ENCODE measurements at places on chromosomes 1 and 21.

DNA sequence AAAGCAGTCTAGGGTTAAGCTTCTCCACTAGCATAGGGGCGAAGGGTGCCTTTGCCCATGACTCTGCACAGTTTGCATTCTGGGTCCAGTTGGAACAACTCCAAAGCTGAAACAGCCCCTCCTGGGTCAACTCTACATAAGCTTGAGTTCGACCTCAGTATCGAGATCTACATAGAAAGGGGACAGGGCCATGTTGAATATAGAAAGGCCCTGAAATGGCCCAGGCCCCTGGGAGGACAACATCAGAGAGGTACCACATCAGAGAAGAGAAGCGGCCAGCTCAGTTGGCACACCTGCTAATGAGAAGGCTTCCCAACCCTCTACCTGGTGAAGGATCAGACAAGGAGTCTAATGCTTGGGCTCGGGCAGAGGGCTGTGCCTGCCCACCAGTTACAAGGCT is 1.6 kb downstream of the DENND2D start:
- DNase-seq, result no peak

DNA sequence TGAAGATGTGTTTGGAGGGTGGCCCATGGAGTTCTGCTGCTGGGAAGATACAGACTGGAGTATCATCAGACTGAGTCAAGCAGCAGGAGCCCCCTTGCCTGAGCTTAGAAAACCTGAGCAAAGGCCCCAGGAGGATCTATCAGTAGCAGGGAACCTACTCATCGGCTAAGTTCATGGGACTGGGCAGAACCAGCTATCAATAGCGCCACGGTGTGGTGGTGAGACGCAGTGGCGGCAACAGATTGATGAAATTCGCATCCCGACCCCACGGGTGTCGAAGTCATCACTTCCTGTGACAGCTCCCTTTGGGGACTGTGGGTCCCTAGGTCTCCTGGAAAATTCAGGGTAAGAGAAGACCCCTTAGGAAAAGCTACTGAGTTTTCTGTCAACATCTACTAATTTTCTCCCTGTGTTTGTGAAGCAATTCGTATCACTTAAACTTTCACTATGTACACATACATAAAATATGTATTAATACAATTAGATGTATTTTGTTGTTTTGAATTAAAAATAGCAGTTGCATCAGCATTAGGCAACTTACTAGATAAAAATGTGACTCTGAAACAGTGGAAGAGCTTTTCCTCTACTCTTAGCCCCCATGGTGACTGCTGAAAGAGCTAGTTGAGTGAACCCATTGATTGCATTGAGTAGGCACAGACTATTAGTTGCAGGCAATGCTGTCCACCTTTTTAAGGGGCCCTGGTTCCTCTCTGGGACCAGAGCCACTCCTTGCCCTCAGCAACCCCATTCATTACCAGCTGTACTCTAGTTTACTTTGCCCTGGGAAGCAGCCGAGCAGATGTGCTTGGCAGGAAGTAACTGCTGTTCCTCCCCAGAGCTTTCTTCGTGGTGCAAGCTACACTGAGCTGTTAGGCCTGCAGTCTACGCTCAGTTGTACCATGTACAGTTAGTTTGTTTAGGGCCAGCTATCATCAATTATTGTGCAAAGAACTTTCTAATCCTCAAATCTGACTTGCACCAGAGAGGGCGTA is 7.3 kb upstream of the CACNA1S start:
- peak; percentile 64 for DNase-seq

GRCh38 chr1:59342801-59343575 is 46.1 kb downstream of the FGGY start:
- no peak for DNase-seq

GRCh38 chr1:156898161-156898566 is 4.6 kb downstream of the PEAR1 start:
- peak; percentile 89 for DNase-seq

DNA sequence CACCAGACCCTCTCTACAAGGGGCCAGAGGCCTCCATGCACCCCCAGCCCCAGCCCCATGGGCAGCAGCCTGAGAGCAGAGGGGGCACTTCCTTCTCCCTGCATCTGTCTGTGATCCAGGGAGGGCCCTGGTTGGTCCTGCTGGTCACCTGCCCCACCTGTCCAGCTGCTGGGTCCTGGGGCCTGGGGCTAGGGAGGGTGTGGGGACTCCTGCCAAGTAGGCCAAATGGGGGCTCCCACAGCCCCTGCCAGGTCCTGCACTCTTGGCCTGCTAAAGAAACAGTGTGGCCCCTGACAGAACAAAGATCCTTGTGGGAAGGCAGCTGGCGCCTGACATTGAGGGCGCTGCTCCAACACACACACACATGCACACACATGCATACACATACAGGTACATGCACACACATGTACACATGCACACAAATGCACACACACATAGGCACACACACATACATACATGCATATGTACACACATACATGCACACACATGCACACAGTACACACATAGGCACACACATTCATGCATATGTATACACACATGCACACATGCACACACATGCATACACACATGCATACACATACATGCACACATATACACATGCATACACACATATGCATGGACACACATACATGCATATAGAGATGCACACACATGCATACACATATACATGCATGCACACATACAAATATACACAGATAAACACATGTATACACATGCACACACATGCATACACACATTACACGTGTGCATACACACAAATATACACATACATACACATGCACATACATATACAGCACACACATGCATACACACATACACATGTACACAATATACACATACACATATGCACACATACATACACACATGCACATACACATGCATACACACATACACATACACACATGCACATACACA is 49.9 kb downstream of the TRPM2 start:
- DNase-seq, result no peak

DNA sequence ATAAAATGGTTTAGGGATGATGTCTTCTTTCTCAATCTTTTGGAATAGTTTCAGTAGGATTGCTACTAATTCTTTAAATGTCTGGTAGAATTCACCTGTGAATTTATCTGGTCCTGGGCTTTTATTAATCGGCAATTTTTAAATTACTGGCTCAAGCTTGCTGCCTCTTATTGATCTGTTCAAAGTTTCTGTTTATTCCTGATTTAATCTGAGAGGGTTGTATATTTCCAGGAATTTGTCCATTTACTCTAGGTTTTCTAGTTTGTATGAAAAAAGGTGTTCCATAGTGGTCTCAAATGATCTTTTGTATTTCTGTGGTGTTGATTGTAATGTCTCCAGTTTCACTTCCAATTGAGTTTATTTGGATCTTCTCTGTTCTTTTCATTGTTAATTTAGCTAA is 617.8 kb downstream of the LTN1 start:
- DNase-seq, result no peak

DNA sequence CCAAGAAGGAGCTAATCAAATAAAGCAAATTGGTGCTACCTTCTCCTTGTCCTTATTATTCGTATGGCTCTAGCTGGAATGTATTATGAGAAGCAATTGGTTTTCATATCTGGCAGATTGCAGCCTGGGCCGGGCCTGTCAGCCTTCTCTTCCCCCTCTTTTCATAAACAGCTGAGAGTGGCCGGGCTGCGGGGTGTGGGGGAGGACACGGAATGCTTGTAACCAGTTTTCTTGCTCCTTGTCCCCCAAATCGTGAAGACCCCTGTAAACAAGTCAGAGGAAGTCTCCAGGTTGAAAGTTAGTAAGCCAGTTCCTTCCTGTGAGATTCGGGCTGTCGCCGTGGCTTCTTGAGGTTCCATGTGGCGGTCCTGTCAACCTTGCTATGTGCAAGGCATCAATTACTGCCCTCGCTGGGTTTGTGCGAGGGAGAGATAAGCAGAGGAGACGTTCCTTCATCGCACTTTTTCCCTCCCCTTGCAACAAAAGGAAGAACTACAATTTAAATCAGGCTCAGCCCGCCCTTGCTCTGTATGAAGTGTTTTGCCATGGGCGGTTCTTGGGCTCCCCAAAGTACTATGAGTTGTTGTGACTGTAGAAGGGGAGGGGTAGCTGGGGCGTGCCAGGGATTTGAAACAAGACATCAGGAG is 450.7 kb downstream of the CAMTA1 start:
- no peak for DNase-seq

GRCh38 chr1:58013237-58013636 is 533.3 kb downstream of the OMA1 start:
- DNase-seq, result no peak

- peak; percentile 74 for DNase-seq
These were observed 600 bp downstream of the CLK2 start for GRCh38 chr1:155272466-155273342.

DNA sequence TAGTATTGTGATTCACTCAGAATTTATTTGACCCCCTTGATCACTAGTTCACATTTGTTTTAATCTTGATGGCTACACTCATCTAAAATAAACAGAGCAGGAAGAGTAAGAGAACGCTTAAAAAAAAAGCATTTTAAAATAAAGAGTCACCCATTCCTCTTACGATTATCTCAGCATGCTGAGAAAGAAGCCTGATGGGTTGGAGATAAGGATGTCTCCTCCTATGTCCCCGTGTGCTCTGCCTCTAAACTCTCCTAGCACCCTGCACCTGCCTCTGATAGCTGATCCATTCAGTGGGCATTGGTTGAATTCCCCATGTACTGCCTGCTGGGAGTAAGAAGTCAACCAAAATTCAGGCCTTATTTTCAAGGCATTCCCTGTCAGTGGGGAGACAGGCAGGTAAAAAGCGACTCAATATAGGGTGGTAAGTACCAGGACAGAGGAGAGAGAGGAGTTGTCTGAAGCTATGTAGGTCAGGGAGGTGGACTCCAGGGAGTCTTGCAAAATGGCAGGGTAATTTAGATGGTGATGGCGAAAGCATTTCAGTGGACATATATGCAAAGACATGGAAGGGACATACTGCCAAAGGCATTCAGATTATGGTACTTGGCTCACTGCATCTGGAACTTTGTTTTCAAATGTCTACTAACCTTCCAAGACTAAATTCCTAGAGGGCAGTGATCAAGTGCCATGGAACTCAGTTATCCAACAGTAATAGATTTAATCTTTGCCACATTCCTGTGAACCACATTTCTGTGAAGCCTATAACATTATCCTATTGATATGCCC is 18.4 kb downstream of the ELAVL4 start:
- no peak for DNase-seq

DNA sequence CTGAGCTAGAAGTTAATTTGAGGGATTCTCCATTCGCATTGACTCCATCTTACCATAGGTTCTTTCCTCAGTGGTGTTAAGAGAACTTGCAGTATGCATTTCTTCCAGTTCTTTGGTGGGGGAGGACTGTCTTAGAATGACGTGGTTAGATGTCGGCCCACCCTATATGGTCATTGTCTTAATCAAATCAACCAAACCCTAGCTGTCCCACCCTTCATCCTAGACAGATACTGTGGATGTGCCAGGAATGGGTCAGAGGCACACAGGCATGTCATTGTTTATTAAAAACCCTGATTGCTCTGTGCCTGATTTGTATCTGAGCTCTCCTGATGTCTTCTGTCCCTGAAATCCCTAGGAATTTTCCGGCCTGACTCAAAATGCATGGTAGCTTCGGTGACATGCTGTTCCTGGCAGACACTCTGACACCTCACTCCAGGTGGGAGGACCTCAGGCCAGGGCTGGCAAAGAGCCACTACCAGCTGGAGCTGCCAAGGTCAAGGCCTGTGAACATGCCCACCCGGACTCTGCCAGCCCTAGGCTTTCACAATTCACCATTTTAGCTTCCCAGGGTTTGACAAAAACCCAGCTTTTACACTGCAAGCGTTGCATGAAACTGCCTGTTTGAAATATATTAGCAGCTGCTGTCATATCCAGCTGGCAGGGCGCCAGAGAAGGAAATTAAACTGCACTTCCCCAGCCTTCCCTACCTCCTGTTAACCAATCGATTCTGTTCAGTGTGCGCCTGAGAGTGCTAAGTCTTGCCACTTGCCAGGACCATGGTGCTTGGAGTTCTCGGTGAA is 134.0 kb downstream of the FAM78B start:
- no peak for DNase-seq

DNA sequence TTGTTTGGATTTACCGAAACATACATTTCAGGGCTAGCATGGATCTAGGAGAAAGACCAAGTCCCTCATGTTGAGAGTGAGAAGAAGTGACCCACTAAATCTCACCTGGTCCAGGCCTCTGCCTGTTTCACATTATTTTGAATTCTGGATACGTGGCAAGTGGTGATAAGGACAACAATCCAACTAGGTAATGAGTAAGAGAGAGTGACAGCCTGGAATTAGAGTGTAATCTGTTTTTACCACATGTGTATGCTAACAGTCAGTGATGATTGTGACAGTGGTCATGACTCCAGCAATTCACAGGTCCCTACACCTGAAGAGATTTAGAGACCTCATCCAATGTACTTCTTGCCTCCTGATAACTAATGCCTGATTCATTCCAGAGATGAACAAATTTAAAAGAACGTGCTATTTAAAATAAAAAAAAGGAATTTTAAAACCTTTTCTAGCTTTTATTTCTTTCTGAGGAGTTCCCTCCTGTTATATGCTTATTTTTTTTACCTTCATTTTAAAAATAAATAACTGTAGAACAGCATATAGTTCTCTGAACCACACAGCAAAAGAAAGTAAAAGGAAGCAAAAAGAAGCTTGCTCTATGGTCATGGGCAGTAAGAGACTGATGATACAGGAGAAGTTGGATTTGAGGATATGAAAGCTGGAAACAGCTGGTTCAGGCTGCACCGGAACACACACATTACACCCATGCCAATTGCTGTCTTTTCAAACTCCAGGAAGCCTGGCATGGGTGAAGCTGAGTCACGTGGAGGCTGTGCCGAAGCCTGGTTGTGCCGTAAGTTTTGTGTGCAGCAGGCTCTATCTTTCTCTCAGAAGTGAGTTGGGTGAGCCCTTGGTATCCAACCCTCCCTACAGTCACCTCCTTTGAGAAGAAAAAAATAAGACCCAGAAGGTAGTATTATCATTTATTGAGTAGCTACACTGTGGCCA is 14.7 kb downstream of the C1orf116 start:
- DNase-seq, result no peak

DNA sequence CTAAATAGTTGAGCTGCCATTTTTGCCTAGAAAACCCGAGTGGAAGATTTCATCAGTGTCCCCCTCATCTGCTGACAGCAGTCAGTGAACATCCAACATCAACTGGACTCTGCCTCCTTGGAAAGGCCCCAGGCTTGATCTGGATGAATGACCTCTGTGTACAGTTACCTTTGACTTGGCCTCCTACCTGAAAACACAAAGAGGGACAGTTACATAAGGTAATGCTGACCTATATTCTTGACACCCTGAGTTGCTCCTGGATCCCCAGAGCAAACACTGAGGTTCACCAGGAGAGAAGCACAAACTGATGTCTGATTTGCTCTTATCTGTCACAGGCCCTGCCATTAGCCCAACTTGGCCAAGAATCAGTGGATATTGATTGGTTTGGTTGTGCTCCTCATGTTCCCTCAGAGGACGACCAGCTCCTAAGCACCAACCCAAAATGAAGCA is 138.9 kb downstream of the PROX1 start:
- DNase-seq, result no peak

DNA sequence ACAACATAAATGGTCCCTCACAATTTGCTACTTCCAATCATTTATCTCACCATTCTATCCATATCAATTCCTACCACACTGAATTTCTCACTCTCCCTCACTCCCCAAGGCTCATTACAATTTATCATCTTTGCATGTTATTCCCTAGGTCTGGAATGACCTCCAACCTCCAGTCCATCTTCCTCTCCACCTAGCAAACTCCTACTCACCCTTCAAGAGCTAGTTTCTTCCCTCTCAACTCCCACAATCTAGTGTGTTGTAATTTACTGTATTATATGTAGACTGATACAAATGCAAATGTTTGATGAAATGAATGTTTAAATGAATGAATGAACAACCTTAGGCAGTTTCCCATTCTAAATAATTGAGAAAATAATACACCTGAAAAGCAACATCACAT is 3.6 kb downstream of the TUT4 start:
- DNase-seq, result no peak

All from ELR (cell line).